ENCODE measurements at places on chromosomes 4 and X. TPM values are rescaled to one million over a fixed set of nuclear protein-coding genes. Genes with fewer than 3 reads are reported as not detected.
A peak's percentile ranks its signal among the peaks of the same experiment; 100 is the strongest.

Gene PDCL2
- total RNA-seq: not detected

Gene PAQR3
- 6.9 TPM for total RNA-seq

Gene TKTL2
- total RNA-seq: not detected

DNA sequence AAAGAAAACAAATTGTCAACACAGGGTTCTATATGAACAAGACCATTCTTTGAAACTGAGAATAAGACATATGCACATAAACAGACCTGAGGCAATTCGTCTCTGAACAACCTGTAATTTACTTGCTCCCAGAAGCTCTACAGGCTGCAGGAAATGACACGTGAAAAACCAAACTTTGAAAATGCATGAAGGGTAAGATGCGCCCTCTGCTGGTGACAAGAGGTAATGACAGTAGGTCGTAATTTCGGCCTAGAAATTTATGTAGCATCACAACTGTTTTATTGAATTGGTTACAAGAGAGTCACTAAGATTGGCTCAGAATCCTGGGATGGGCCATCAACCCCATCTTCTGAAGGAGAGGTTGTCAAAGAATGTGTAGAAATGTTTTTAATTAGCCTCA is 276.5 kb downstream of the PPP4R3C start:
- no peak for DNase-seq

GRCh38 chr4:675980-676870 is 1.9 kb downstream of the MYL5 start:
- peak; percentile 65 for DNase-seq

DNA sequence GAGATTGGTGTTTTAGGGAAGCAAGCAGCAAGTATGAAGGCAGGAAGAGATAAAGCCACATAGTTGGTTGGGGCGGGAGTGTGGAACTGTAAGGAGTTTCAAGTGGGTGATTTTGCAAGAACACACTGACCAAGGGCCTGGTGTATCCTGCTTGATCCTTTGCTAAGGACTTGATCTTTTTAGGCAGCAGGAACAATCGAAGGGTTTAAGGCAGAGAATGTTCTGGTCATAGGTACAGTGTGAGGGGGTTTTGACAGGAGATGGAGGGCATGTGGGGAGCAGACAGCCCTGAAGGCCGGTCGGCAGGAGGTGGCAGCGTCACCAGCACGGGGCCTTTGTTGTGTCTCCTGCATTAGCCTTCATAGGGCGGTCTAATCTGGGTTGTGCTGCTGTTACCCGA is 54.7 kb downstream of the FAM193A start:
- no peak for DNase-seq

DNA sequence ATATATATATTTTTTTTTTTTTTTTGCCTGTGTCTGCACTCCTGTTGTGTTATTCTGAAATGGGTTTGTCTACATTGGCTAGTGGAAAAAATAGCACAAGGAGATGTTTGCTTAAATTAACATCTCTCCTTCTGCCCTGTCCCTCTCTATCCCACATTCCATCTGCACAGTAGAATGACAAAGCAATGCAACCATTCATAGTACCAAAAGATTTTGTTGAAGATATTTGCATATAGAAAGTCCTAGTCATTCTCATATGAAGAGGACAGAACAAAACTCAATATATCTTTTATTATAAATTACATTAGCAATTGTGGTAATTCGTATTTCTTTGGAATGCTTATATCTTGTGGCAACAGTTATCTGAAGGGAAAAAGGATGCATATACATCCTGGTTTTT is 88.3 kb upstream of the AGA start:
- no peak for DNase-seq

DNA sequence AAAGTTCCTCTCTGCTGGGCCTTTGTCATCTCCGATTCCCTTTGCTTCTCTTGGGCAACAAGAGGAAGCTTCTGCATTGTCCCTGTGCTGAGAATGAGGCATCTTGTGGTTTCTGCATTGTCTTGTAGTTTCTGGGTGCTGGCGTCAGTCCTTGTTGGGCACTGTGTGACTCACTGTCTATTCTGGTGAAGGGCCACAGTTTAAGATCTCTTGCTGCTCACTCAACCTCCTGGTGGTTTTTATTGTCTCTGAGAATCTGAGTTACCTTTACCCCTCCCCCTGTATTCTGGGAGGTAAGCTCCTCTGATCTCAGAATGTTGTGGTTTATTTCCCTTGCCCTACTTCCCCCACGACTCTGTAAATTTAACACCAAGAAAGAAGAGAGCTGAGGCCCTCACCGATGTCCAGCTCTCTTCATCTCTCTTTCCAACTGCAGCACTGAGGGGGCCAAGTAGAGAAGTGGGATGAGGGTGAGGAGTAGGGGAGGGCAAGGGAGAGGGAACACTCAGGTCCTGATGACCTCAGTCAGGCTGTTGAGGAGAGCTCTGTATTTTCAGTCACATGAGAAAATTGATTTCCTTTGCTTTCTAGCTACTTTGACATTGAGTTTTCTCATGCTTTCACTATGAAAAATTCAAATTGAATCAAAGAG is 441.6 kb upstream of the PITX2 start:
- DNase-seq: no peak

- peak; percentile 39 for DNase-seq
Measured at GRCh38 chr4:1047976-1048772, 36.7 kb downstream of the FGFRL1 start.
